ENCODE measurements at places on chromosomes 5 and 9.

- no peak for DNase-seq
Measured at GRCh38 chr5:145660897-145661640, 174.1 kb downstream of the PRELID2 start.

GRCh38 chr5:6623228-6623627 is 9.6 kb downstream of the NSUN2 start:
- DNase-seq = no peak

GRCh38 chr5:180618487-180618828 is 27.2 kb upstream of the SCGB3A1 start:
- DNase-seq = no peak

DNA sequence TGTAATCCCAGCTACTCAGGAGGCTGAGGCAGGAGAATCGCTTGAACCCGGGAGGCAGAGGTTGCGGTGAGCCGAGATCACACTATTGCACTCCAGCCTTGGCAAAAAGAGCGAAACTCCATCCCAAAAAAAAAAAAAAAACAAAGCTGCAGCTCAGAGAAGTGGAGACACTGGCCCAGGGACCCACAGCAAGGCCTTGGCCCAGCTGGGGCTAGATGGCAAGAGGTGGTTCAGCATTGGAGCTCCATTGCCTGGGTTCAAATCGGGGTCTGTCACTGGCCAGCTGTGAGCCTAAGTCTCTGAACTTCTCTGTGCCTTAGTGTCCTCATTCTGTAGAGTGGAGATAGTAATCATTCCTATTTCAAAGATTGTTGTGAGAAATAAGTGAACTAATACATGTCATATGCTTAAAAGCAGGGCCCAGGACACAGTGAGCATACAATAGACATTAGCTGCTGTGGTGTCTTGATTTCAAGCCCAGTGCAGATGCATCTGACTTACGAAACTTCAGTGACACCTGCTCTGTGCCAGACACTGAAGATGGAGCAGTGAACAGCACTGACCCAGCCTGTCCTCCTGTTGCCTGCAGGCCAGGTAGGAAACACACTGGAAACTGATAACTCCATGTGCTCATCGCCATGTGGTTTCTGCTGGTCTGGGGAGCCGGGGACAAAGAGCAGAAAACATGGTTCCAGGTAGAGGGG is 127.7 kb downstream of the C9orf50 start:
- DNase-seq = no peak

- DNase-seq = no peak
Measured at GRCh38 chr9:136249877-136250559, 4.4 kb upstream of the QSOX2 start.

- no peak for DNase-seq
Measured at GRCh38 chr5:6384856-6385255, 6.5 kb upstream of the MED10 start.

- no peak for DNase-seq
Measured at GRCh38 chr9:74867483-74867882, 20.2 kb downstream of the TRPM6 start.

GRCh38 chr9:117864385-117865057 is 160.3 kb downstream of the TLR4 start:
- no peak for DNase-seq

DNA sequence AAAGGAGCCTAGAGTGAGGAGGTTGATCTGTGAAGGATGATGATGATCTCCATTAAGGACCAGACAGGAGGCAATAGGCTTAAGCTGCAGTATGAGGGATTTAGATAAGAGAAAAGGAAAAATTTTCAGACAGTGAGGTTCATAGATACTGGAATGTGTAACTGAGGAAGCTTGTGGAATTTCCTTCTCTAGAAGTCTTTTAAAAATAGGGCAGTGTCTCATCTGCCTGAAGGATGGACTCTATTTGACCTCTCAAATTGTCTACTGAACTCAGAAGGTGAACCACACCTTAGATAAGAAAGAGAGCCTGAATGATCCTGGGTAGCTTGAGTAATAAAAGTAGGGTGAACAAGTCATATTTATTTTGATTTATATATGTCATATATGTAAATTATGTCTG is 148.2 kb upstream of the CDKN2B start:
- no peak for DNase-seq

DNA sequence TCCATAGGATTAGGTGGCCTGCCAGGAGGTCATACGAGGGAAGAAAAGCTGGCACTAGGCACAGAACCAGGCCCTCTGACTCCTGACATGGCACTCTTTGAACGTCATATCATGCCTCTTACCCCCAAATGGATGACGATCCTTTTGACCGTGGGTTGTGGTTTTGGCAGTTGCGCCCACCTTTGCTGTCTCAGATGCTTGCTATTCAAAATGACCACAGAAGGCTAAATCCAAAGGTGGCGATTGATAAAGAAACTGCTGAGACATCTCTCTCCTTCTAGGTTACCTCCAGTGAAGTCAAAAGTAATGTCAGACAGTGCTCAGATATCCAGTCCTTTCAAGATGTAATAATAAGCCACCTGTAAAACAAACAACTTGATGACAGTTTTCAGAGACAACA is 385.0 kb downstream of the EFNA5 start:
- no peak for DNase-seq

DNA sequence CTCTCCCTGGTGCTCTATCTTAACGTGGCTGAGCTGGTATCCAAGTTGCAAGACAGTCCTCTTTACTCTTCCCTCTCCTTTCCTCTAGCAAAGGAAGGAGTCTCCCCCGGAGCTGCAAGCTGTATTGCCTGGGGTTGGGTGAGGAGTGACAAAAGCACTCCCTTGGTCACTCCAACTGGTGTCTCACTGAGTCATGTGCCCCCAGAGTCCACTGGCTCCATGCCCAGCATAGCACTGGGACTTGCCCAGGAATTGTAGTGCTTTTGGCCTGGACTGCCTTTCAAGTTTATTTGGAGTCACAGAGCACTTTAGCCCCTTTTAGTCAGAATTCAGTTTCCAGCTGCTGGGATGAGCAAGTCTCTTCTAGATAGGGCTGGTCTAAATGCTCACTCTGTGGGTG is 82.6 kb upstream of the FST start:
- DNase-seq = no peak

- DNase-seq = no peak
Measured at GRCh38 chr5:123350742-123351141, 72.5 kb downstream of the CEP120 start.

- DNase-seq = no peak
Measured at GRCh38 chr5:31412324-31412723, 119.6 kb downstream of the DROSHA start.

Data from left forelimb (tissue), 1 donor.